ENCODE measurements at places on chromosomes 13 and 19. TPM values are rescaled to one million over a fixed set of nuclear protein-coding genes. Genes with fewer than 3 reads are reported as not detected.

DNA sequence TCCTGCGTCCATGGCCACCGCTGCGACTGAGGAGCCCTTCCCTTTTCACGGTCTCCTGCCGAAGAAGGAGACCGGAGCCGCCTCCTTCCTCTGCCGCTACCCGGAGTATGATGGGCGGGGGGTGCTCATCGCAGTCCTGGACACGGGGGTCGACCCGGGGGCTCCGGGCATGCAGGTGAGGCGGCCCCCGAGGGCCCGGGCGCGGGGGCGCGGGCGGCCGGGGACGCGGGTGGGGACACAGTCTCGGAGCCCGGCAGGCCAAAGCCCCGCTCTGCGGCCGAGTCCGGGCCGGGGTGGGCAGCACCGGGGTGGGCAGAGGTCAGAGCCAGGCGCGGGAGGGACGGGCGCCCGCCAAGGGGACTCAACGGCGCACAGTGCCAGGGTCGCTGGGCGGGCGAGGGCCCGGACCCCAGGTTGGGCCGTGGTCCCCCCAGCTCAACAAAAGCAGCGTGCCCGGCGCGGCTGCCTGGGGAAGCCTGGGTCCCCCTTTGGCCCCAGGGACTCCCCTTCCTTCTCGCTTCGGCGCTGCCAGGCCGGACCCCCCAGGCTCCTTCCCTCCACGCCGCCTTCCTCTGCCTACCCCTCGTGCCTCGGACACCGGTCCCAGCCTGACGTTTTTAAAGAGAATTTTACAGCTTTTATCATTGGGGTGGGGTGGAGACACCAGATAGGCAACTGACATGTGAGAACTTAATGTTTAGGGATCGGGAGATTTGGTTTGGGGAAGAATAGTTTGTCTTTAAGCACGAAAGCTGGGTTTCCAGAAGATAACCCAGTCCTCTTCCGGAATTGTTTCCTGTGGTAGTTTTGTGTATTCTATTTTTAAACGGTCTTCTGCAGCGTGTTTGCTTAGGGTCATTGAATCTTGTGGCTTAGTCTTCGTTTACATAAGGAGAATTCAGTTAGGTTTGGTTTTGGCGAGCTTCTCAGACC lies 509 bp downstream of the TPP2 start:
- no peaks in the 10 kb centered on the region for H3K27me3 ChIP-seq
- H3K27ac ChIP-seq = peak overlapping the region; percentile 96
- H3K36me3 ChIP-seq = no peaks in the 10 kb centered on the region
- H3K4me3 ChIP-seq = peak overlapping the region; percentile 96
- H3K4me1 ChIP-seq = peaks cover 60% of the 10 kb centered on the region

GRCh38 chr19:6467384-6467783 lies 3.3 kb downstream of the CRB3 start:
- peaks cover 21% of the 10 kb centered on the region for H3K27me3 ChIP-seq
- DNase-seq = no peak
- H3K4me3 ChIP-seq = no peak overlapping the region

CYP4F12 gene
- total RNA-seq = 2.2 TPM

DNA sequence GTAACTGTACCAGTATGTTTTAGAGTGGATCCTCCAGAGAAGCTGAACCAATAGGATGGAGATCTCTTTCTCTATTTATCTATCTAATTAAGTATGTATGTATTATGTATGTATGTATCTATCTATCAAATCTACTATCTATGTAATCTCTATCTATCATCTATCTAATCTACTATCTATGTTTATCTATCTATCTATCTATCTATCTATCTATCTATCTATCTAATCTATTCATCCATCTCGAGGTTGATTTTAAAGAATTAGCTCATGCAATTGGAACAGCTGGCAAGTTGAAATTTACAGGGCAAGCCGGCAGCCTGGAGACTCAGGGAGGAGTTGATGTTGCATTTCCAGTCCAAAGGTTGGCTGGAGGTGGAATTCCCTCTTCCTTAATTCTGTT lies 112.2 kb downstream of the URI1 start:
- no peak overlapping the region for H3K27ac ChIP-seq
- H3K27me3 ChIP-seq = no peaks in the 10 kb centered on the region
- no peaks in the 10 kb centered on the region for H3K36me3 ChIP-seq
- no peaks in the 10 kb centered on the region for H3K4me1 ChIP-seq

DNA sequence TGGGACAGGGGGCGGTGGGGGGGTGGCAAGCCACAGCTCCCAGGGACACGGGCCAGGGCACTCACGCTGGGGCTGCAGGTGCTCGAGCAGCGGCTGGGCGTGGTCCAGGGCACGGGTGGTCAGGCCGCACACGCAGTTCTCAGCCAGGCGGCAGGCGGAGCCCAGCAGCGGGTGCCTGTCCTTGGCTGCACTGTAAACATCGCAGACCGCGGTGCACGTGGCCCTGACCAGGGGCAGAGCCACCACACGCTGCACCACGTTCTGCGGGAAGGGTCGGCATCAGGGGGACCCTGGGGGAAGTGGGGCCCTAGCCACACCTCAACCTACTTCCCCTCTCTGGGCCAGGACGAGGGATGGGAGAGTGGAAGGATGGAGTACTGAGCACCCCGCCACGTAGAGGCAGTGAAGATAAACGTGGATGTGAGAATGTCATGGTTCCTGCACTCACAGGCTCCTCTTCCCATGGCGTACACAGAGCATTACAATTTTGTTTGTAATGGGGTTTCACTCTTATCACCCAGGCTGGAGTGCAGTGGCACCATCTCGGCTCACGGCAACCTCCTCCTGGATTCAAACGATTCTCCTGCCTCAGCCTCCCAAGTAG lies 3.4 kb downstream of the PLIN5 start:
- no peaks in the 10 kb centered on the region for H3K36me3 ChIP-seq
- H3K27me3 ChIP-seq = no peaks in the 10 kb centered on the region
- H3K4me1 ChIP-seq = peaks cover 16% of the 10 kb centered on the region
- no peak overlapping the region for H3K27ac ChIP-seq
- no peak overlapping the region for H3K4me3 ChIP-seq

DNA sequence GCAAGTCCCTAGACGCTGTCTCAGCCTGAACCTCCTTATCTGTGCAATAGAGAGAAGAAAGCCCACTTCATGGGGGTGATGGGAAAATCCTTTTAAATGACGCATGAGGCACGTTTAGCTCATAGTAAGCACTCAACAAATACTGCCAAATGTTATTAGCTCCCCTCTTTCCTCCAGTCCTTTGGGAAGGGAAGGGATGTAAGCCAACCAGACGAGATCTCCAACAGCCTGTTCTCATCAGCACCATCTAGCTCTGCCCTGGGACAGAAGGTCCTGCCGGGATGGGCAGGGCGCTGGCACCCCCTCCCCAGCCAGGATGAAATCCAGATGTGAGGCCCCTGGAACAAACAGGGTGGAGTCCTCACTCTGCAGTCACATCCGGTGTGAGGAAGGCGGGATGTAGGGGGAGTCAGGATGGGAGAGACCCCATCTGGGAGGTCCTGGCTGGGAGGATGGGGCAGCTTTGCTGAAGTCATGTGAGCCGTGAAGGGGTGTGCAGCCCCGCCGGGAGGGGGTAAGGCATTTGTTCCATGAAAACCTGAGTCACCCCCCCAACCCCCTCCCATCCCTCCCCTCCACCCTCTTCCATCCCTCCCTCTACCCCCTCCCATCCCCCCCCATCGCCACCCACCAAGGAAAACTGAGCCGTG lies 4.6 kb downstream of the S1PR2 start:
- H3K4me1 ChIP-seq = peaks cover 46% of the 10 kb centered on the region
- peak overlapping the region; percentile 25 for H3K4me3 ChIP-seq
- DNase-seq = peak; percentile 65
- peak overlapping the region; percentile 84 for H3K27ac ChIP-seq

HNRNPL gene
- 122 TPM for total RNA-seq

GRCh38 chr19:11673608-11674041 lies 65.1 kb downstream of the ZNF823 start:
- no peaks in the 10 kb centered on the region for H3K36me3 ChIP-seq
- H3K4me3 ChIP-seq = peak overlapping the region; percentile 31
- peak overlapping the region; percentile 19 for H3K27ac ChIP-seq
- no peaks in the 10 kb centered on the region for H3K27me3 ChIP-seq
- DNase-seq = peak; percentile 76

GRCh38 chr13:28047757-28048388 lies 52.5 kb downstream of the FLT3 start:
- no peak overlapping the region for H3K4me3 ChIP-seq
- H3K4me1 ChIP-seq = no peaks in the 10 kb centered on the region
- no peak overlapping the region for H3K27ac ChIP-seq

DNA sequence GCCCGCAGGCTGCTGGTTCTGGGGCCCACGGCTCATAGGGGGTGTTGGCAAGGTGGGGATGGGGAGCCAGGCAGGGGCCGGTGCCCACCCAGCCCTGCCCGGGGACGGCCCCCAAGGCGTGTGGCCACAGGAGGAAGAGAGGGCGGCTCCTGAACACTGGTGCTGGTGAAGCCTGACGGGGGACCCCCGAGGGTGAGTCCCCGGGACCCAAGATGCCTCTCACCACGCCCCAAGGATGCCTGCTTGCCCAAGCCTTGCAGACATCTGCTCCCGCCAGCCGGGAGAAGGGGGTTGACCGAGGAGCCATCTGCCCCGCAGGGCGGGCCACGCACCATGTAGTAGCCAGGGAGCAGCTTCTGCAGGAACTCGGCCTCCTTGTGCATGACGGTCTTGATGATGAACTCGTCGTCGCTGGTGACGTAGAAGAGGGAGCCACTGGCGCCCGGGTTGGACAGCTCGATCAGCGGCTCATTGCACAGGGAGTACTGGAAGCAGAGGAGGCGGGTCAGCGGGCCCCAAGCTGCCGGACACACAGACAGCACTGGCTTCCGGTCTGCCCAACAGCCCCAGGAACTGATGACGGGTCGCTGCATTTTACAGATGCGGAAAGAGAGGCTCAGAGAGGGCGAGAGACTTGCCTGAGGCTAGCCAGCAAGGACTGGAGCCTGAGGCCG lies 29.6 kb upstream of the CACTIN start:
- H3K27ac ChIP-seq = no peak overlapping the region
- no peaks in the 10 kb centered on the region for H3K4me1 ChIP-seq
- no peak overlapping the region for H3K4me3 ChIP-seq
- DNase-seq = no peak
- no peaks in the 10 kb centered on the region for H3K27me3 ChIP-seq

- H3K36me3 ChIP-seq = no peaks in the 10 kb centered on the region
- no peaks in the 10 kb centered on the region for H3K4me1 ChIP-seq
- H3K27ac ChIP-seq = no peak overlapping the region
- no peaks in the 10 kb centered on the region for H3K27me3 ChIP-seq
- H3K4me3 ChIP-seq = no peak overlapping the region
- no peak for DNase-seq
Measured at GRCh38 chr13:100019780-100020356, 38.3 kb downstream of the ZIC2 start.
